ENCODE measurements at places on chromosomes 7 and 10.

DNA sequence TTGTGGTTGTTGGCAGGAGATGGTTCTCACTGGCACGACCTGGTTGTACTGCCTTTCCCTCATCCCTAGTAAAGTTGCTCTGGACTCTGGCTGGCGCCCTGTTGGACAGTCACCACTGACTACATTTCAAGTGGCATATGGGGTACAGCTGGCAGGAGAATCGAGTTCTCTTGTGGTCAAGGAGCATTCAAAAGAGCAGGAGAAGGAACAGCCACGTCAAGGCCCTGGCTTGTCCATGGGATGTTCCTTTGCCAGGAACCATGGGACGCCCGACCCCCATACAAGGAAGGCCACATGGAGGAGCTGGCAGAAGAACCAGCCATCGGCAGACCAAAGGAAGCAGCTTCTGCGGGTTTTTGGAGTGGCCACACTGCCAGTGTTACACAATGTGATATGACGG, 87.0 kb upstream of the SLC25A13 start:
- no peak for DNase-seq

GRCh38 chr7:71705217-71705616, 573.3 kb downstream of the GALNT17 start:
- no peak for DNase-seq

DNA sequence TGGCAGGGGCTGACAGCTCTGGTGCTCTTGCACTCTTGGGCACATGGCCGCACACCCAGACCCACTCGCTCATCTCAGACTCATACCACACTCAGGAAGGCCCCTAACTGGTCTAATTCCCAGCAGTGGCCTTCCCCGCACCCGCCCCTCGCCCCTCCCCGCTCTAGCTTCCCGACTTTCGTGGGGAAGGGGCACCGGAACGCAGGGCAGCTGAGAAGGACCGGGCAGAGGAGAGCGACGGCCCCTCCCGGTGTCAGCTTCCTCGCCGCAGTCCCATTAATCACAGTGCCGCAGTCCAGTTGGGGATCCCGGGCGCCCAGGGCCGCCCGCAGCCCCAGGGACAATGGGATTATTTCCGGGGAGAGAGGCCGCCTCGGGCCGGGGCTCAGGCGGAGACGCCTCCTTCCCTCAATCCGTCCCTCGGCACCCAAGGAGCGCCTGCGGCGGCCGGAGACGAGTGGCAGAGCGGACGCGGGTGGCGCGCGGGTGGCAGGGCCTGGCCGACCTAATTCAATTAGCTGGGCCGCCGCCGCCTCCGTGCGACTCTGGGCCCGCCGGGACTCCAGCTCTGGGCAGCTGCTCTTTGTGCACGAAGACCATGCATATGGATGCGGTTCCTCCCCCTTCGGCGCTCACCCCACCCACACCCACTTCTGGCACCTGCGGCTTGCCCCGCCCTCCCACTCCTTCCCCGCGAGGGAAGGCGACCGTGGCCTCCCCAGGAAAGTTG, 7.8 kb upstream of the TLX1 start:
- DNase-seq = peak; percentile 34

- DNase-seq = no peak
Observed at GRCh38 chr7:80677629-80678028, 39.2 kb downstream of the CD36 start.

DNA sequence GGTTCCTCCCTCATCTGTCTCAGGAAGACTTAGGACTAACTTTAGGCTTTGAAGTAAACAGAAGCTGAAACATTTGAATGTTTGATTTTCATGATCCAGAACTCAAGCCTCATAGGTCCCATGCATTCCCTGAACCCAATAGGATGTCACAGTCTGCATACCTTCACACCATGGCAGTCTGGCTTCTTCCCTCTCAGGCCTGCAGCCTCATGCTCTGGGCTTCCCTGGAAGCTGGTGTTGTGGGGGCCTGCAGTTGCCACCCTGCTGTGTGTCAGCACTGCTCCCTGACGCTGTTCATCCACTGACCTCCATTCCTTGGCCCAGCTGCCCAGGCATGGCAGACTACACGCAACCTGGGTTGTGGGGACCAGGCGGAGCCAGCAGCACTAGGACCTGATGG, 267.5 kb upstream of the KAT6B start:
- no peak for DNase-seq

GRCh38 chr10:12701696-12702095, 299.8 kb downstream of the CCDC3 start:
- no peak for DNase-seq

GRCh38 chr7:19470031-19470430, 238.8 kb downstream of the POLR1F start:
- no peak for DNase-seq

- DNase-seq = no peak
Observed at GRCh38 chr7:122492007-122492406, 187.5 kb upstream of the FEZF1 start.

DNA sequence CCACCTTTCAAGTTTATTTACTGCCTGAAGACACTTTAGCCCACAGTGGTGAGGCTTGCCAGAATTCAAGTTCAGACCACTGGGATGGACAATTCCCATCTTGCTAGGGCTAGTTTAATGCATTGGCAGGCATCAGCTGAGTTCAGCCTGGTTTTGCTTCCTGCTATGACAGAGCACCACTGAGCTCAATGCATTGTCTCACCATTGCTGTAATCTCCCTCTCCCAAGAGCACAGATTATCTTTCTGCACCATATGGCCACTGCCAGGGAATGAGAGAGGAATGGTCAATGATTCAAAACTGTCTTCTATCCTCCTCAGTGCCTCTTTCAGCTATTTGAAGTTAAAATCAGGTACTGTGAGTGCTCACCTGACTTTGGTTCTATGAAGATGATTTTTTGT, 160.8 kb downstream of the XPNPEP1 start:
- no peak for DNase-seq

GRCh38 chr10:79223091-79224048, 123.9 kb upstream of the PPIF start:
- no peak for DNase-seq

DNA sequence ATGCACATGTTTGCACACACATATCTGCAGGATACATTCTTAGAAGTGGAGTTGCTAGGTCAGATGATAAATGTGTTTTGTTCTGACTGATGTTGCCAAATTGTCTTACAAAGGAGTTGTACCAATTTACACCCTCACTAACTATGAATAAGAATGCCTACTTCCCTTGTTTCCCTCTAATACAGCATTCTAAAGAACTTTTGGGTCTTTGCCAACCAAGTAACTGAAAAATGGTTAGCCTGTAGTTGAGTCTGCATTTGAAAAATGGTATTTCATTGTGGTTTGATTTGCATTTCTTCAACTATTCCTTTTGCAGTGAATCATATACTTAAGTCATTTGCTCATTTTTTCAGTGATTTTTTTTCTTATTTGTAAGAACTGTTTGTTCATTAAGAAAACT, 48.4 kb downstream of the TMEM26 start:
- DNase-seq = no peak

DNA sequence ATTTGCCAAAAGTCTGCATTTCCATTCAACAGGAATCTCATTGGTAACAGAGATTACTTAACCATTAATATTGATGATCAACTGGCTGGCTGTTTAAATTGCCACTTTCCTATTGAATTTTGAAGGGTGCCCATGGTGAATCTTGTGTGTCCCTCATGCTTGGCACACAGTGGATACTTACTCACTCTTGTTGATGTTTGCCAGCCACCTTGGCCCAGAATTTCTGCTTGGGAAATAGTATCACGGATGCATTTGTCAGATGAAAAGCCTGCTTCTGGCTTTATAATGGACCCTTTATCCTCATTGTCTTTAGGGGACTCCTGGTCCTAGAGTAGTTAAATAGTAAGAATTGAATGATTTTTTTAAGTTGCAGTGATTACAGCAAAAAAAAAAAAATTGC, 52.0 kb downstream of the MMRN2 start:
- no peak for DNase-seq

GRCh38 chr7:78176171-78176570, 377.6 kb downstream of the PHTF2 start:
- DNase-seq = no peak

GRCh38 chr10:100829097-100829870, 83.5 kb upstream of the SLF2 start:
- peak; percentile 7 for DNase-seq

- no peak for DNase-seq
Observed at GRCh38 chr7:44534087-44534486, 7.0 kb downstream of the NPC1L1 start.

DNA sequence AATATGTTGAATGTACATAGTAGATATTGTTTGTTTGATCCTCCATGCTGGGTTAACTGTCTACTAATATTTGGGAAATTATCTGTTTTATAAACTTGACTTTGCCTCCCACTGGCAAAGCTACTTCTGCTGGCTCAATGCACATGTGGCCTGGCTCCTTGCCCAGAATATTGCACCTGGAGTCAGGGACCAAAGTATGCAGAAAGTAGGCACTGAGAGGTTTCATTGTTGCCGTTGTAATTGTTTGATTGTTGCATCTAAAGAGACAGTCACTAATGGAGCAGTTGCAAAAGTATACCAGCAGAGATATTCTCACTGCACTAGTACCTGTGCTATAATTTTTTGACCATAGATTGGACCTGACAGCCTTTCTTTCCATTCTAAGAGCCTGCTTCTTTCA, 137.8 kb upstream of the CNTNAP2 start:
- DNase-seq = no peak

DNA sequence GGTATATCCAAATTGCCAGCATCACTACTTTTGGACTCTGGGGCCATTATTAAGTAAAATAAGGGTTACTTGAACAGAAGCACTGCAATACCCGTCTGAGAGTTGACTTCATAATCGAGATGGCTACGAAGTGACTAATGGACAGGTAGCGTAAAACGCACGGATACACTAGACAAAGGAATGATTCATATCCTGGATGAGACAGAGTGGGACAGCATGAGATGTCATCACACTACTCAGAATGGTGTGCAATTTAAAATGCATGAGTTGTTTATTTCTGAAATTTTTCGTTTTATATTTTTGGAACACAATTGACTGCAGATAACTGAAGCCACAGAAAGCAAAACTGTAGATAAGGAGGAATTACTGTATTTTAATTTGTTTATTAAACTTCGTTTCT, 421.5 kb upstream of the LRGUK start:
- DNase-seq = no peak

- no peak for DNase-seq
Observed at GRCh38 chr7:4190010-4190981, 491.8 kb upstream of the FOXK1 start.

DNA sequence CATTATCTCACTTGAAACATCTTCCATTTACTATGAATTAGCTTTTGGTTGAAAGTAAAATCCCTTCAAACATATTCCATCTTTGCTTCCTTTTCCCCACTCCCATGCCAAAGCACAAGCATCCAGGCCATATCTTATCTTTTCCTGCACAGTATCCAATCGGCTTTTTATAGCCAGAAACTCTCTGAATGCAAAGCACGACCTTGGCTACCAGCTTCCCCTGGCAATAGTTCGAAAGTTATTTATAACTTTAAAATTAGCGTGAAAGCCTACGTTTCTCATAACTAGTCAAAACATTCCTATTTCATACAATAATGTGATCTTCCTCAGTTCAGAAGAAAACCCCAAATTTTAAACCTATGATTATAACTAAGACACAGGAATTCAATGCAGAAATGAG, 440 bp downstream of the CTNNA3 start:
- no peak for DNase-seq

DNA sequence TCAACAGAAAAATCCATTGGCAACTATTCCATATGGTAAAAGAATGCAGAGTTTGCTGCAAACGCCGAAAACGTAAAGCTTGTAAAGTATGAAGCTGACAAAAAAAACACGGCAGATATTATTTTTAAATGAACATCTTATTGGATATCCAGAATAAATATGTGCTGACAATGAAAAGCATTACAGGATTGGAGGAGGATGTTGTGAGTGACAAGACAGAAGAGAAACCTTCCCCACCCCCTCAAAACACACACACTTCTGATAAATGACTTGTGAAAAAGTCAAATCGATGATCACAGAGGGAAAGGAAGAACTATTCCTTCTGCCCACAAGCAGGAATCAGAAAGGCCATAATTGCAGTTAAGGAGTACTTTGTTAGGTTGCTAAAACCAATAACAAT, 14.6 kb downstream of the FAM131B start:
- no peak for DNase-seq

DNA sequence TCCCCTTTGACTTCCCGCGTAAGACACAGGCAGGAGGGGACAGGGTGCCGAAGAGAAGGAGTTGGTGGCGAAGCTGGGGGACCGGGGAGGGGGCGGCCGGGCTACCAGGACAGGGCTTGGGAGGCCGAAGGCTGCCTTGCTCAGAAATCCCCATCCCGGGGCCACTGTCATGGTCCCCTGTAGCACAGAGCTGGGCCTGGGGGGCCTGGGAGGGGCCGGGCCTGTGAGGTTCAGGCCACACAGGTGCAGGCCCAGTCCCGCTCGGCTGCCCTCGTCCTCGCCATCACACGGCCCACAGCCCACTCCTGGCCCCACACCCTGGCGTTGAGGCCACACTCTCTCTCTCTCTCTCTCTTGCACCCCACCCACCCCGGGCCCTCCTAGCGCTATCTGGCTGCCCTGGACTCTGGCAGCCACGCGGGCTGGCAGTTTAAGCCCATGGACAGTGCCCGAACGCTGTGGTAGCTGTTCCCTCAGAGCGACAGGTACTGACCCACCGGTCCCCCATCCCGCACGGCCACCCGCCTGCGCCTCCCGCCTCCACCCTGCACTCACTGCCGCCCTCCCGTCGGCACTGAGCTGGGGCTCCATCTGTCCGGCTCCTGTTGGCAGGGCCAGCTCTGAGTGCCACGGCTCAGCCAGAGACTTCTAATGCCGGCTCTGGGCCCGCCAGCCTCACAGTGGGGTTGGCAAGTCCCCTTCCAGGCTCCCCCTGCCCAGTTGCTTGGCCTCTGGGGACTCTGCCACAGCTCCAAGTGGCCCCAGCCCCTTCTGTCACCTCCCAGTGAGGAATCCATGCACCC, 28.0 kb downstream of the TTYH3 start:
- DNase-seq = no peak

DNA sequence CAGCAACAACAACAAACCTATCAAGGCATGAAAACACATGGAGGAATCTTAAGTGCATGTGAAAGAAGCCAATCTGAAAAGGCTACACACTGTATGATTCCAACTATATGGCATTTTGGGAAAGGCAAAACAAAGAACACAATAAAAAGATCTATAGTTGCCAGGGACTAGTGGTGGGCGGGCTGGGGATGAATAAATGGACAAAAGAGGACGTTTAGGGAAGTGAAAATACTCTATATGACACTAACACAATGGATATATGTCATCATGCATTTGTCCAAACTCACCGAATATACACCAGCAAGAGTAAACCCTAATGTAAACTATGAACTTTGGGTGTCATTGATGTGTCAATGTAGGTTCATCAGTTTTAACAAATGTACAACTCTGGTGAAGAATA, 89.1 kb downstream of the SEMA3E start:
- DNase-seq = no peak

All from CD4-positive, alpha-beta T cell treated with Interleukin-17A for 4 hours (primary cell).